ENCODE measurements at places on chromosomes 13 and 19.
A peak's percentile ranks its signal among the peaks of the same experiment; 100 is the strongest.

DNA sequence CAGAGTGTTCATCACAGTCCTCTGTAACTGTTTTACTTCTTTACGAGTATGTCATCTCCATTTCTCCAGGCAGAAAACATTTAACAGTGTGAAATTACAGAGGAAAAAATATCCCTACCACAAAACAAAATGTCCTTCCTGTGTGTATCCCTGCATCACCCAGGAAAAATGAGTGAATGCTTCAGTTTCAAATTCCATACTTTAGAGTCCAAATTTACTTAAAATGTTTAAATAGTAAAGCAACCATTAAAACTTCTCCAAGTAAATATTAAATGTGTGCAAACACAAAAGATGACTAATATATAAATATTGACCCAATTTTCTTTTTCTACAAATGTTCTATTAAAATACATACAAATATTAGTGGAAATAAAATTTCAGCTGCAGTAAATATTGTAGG lies 1016.6 kb upstream of the PCDH20 start:
- H3K36me3 ChIP-seq = no peaks in the 10 kb centered on the region
- H3K27ac ChIP-seq = no peak overlapping the region
- H3K4me3 ChIP-seq = no peak overlapping the region
- H3K4me1 ChIP-seq = no peaks in the 10 kb centered on the region
- no peaks in the 10 kb centered on the region for H3K27me3 ChIP-seq

DNA sequence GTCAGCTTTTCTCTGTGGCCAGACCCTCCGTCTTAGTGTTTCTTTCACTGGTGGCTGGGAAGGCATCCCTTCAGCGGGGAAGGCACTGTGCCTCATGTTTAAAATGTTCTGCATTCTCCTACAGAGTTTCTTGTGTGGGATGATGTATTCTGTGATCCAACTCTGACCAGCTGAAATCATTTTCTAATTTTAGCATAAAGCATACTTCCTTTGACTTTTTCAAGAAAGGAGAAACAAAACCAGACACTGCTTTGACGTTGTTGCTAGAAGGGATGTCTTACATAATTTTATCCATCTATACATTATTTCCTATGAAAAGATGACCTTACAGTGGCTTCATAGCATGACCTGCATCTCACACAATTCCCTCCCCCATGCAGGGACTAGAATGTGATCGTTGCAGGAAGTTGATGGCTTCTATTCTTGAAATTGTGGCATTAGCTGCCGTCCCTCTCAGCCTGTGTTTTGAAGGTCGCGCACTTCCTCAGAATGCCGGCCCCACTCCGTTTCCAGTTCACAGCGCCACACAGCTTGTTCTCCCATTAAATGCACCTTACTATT lies 38.6 kb upstream of the TEX29 start:
- H3K4me1 ChIP-seq = no peaks in the 10 kb centered on the region
- no peaks in the 10 kb centered on the region for H3K36me3 ChIP-seq
- DNase-seq = no peak
- no peak overlapping the region for H3K27ac ChIP-seq
- no peak overlapping the region for H3K4me3 ChIP-seq
- H3K27me3 ChIP-seq = no peaks in the 10 kb centered on the region

DNA sequence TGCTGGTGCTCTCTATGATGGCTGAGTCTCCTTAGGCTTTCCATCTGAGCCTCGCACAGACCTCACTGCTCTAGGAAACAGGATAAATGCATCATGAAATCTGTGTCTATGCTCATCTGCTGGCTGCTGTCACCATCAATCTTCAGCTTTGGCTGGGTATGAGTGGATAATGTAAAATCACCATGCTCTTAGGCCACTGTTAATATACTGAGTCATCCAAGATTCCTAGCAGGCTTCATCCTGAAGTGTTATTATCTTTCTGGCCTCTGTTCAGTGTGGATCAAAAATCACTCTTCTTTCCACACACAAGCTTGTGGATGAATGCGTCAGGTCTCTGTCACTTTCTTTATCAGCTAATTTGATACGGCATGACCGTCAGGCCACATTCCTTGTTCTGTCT lies 317.4 kb downstream of the NALCN start:
- no peak for DNase-seq
- H3K36me3 ChIP-seq = no peaks in the 10 kb centered on the region
- no peaks in the 10 kb centered on the region for H3K4me1 ChIP-seq

DNA sequence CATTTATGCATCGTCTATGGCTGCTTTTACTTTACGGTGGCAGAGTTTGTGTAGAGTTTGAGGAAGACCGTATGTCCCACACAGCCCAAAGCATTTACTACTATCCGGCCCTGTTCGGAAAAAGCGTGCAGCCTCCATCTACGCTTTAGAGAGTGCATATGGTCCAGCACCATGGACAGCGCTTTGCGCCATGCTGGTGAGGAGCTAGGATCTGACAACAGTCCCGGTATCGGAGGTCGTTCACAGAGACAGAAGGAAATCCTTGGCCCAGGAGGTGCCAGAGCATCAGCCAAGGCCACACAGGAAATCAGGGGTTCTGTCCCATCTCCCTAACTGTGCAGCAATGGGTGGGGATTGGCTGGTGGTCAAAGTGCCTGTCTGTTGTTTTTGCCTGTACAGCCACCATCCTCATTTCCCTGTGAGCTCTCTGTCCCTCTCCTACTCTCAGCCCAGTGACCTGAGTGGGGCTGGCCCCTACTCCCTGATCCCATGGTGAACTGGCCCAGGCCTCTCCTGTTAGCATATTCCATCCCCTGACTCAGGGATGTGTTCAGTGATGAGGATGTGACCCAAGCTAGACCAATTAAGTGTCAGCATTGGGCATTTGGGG lies 16.2 kb upstream of the PRODH2 start:
- H3K4me3 ChIP-seq = no peak overlapping the region
- H3K27me3 ChIP-seq = peaks cover 88% of the 10 kb centered on the region
- H3K36me3 ChIP-seq = no peaks in the 10 kb centered on the region
- H3K4me1 ChIP-seq = no peaks in the 10 kb centered on the region
- no peak overlapping the region for H3K27ac ChIP-seq

GRCh38 chr19:29666578-29667386 lies 1.5 kb downstream of the PLEKHF1 start:
- DNase-seq = no peak
- H3K4me1 ChIP-seq = peaks cover 10% of the 10 kb centered on the region
- H3K27ac ChIP-seq = no peak overlapping the region
- peak overlapping the region; percentile 81 for H3K4me3 ChIP-seq

DNA sequence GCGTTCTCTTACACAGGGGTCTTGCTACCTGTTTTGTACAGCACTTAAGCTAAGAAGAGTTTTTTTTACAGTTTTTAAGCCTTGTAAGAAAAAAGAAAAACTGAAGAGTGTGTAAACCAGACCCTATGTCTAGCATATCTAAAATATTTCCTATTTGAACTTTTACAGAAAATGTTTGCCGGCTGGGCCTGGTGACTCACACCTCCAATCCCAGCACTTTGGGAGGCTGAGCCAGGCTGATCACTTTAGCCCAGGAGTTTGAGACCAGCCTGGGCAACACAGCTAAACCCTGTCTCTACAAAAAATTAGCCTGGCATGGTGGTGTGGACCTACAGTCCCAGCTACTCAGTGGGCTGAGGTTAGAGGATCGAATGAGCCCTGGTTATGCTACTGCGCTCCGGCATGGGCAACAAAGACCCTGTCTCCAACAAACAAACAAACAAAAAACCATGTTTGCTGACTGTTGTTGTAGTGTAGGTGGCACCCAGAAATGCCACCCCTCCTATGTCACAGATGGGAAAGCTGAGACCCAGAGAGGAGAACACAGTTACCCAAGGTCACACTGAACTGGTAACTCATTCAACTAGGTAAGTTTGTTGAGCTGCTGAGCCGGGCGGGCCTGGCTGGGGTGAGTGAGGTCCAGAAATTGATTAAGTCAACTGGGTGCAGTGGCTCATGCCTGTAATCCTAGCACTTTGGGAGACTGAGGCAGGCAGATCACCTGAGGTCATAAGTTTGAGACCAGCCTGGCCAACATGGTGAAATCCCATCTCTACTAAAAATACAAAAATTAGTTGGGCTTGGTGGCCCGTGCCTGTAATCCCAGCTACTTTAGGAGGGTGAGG lies 1.9 kb upstream of the VASP start:
- no peak for DNase-seq
- H3K4me3 ChIP-seq = peak overlapping the region; percentile 84
- peak overlapping the region; percentile 98 for H3K27ac ChIP-seq
- peaks cover 23% of the 10 kb centered on the region for H3K4me1 ChIP-seq

DNA sequence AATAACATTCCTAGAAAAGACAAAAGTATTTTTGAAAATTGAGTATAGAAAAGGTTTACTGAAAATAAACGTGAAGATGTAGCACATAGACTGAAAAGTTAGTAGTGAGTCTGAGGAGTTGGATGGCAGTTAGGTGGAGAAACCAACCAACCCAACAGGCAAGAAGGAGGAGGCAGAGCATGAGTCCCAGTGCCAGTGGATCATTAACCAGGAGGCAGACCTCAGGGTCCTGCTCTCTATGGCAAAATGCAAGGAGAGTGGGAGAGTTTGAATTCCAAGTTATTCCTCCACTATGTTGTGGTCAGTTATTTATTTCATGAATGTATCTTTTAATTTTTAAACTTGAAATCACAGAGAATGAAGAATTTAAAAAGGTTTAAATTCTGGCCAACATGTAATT lies 446.4 kb downstream of the GPC6 start:
- H3K27me3 ChIP-seq = no peaks in the 10 kb centered on the region
- no peaks in the 10 kb centered on the region for H3K36me3 ChIP-seq
- no peak overlapping the region for H3K4me3 ChIP-seq
- DNase-seq = no peak

- peaks cover 9% of the 10 kb centered on the region for H3K4me1 ChIP-seq
- H3K27me3 ChIP-seq = no peaks in the 10 kb centered on the region
- H3K27ac ChIP-seq = peak within 1 kb of the TSS; percentile 81
- peak within 1 kb of the TSS; percentile 86 for H3K4me3 ChIP-seq
- peak; percentile 98 for DNase-seq
- H3K36me3 ChIP-seq = peaks cover 64% of the 10 kb centered on the region
Measured at GRCh38 chr19:1039646-1040475, at the start of gene ABCA7. Gene ABCA7, plus strand, starts transcription at chr19:1040107. Its CDS starts 1,255 bp downstream, at chr19:1041362.

DNA sequence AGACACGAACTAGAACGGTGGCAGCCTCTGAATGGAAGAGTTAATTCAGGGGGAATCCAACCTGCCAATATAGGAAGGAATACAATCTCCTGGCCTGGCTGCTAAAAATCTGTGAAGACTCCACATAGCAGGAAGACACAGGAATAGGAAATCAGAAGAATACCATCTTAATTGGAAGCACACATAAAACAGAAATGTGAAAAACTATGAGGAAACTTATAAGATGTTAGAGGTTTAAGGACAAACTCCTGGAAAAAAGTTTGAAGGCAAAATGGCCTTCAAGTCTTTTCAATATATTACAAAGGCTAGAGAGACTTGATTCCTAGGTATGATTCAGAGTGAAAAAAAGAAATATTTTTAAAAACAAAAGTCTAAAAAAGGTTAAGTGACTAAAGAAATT lies 78.1 kb upstream of the FBXL3 start:
- no peak for DNase-seq
- H3K4me3 ChIP-seq = no peak overlapping the region
- no peaks in the 10 kb centered on the region for H3K27me3 ChIP-seq
- H3K4me1 ChIP-seq = no peaks in the 10 kb centered on the region
- H3K27ac ChIP-seq = no peak overlapping the region

- no peaks in the 10 kb centered on the region for H3K27me3 ChIP-seq
- no peak overlapping the region for H3K27ac ChIP-seq
- no peaks in the 10 kb centered on the region for H3K36me3 ChIP-seq
- no peaks in the 10 kb centered on the region for H3K4me1 ChIP-seq
Measured at GRCh38 chr13:93225610-93226009, 997 bp upstream of the GPC6 start.

GRCh38 chr13:96294930-96295881 lies 205.3 kb downstream of the HS6ST3 start:
- H3K27me3 ChIP-seq = no peaks in the 10 kb centered on the region
- H3K4me1 ChIP-seq = no peaks in the 10 kb centered on the region
- no peaks in the 10 kb centered on the region for H3K36me3 ChIP-seq
- no peak overlapping the region for H3K4me3 ChIP-seq
- no peak for DNase-seq

GRCh38 chr13:60214213-60215055 lies 50.7 kb upstream of the DIAPH3 start:
- peaks cover 17% of the 10 kb centered on the region for H3K27me3 ChIP-seq
- no peak overlapping the region for H3K4me3 ChIP-seq
- no peaks in the 10 kb centered on the region for H3K36me3 ChIP-seq
- H3K4me1 ChIP-seq = no peaks in the 10 kb centered on the region
- DNase-seq = no peak

DNA sequence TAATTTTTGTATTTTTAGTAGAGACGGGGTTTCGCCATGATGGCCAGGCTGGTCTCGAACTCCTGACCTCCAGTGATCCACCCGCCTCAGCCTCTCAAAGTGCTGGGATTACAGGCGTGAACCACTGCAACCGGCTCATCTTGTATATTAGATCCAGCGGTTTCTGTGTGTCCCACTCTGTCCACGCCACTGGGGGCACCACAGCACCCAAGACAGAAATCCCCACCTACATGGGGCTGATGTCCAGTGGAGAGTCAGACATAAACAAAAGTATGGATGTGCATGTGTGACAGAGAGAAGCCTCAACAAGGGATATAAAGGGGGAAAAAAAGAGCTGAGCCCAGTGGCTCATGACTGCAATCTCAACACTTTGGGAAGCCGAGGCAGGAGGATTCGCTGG lies 65.8 kb upstream of the ADGRE5 start:
- DNase-seq = no peak
- H3K4me3 ChIP-seq = no peak overlapping the region
- no peak overlapping the region for H3K27ac ChIP-seq
- no peaks in the 10 kb centered on the region for H3K4me1 ChIP-seq
- peaks cover 18% of the 10 kb centered on the region for H3K27me3 ChIP-seq

DNA sequence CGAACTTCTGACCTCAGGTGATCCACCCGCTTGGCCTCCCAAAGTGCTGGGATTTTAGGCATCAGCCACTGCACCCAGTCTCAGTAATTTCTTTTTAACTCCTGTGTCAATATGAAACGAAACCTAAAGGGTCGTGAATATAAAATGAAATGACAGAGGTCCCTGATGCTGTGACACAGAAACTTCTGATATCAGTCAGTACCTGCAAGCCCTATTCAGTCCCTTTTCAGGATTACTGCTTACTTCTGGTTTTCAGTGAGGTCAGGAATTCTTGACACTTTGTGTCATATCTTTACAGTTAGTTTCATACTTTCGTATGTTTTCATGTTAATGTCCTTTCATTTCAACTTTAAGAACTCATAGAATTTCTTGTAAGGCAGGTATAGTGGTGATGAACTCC lies 58.7 kb downstream of the RNF17 start:
- no peak overlapping the region for H3K27ac ChIP-seq
- DNase-seq = no peak
- H3K4me1 ChIP-seq = no peaks in the 10 kb centered on the region
- no peaks in the 10 kb centered on the region for H3K27me3 ChIP-seq
- no peak overlapping the region for H3K4me3 ChIP-seq
- H3K36me3 ChIP-seq = no peaks in the 10 kb centered on the region

DNA sequence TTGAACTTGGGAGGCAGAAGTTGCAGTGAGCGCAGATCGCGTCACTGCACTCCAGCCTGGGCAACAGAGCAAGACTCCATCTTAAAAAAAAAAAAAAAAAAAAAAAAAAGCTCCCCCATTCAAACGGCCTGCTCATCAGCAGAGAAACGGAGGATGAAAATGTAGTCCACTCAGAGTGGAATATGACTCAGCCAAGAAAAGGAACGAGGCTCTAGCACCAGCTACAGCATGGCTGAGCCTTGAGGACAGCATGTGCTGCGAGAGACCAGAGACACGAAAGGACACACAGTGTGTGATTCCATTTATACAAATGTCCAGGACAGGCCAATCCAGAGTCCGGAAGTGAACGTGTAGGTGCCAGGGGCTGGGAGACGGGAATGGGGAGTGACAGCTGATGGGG lies 18.1 kb upstream of the MIER2 start:
- H3K27me3 ChIP-seq = peaks cover 30% of the 10 kb centered on the region
- H3K36me3 ChIP-seq = no peaks in the 10 kb centered on the region
- no peak overlapping the region for H3K4me3 ChIP-seq
- no peak for DNase-seq
- no peak overlapping the region for H3K27ac ChIP-seq

All from Calu3 (cell line).